ENCODE measurements at places on chromosomes 2 and 18. TPM values are rescaled to one million over a fixed set of nuclear protein-coding genes. Genes with fewer than 3 reads are reported as not detected.

- no peak for DNase-seq
Observed at GRCh38 chr18:57443702-57444101, 8.5 kb downstream of the ONECUT2 start.

DNA sequence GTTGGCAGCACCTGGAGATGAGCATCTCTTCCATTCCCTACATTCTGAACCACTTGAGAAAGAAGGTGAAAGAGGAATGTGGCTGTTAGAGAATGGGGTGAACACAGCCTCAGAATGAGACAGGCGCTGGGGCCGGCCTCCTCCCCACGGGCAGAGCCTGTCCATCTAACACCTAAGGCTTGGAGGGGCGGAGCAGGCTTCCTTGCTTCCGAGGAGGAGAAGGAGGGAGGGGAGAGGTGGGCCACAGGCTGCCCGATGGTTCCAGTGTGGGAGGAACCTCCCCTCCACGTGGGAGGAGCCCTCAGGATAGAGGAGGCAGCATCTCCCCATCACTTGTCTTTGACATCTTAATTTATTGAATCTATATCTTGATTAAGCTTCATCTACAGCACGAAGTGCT is 68.6 kb downstream of the CIB4 start:
- no peak for DNase-seq

- peak; percentile 65 for DNase-seq
Observed at GRCh38 chr2:173872714-173873113, 92.5 kb downstream of the SP3 start.

- DNase-seq: no peak
Observed at GRCh38 chr2:217033186-217033585, 173.3 kb upstream of the TNP1 start.

Gene SERPINB3
- total RNA-seq: 22.4 TPM

Gene LIMS4
- not detected for total RNA-seq

Gene HAUS1
- 18.7 TPM for total RNA-seq

Gene POLR1B
- total RNA-seq: 40.8 TPM

GRCh38 chr2:218186876-218187275 is 20.1 kb upstream of the CXCR1 start:
- DNase-seq: no peak

DNA sequence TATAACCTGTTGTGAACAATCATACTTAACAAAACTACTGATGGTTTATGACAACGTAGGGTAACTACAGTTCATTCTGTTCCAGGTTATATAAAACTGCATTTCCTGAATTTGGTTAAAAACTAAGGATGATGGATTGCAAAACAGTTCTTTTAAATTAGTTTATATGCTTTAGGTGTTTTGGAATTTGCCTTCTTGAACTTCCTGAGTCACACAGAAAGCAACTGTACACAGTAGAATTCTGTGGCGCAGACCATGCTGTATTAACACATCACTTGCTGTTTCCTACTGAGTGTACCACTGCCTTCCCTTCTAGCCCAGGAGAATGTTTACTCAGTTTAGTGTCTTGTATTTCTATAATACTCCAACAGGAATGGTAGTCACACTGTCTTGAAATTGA is 19.4 kb downstream of the ITGB1BP1 start:
- no peak for DNase-seq

Gene TYMS
- 5.5 TPM for total RNA-seq

DNA sequence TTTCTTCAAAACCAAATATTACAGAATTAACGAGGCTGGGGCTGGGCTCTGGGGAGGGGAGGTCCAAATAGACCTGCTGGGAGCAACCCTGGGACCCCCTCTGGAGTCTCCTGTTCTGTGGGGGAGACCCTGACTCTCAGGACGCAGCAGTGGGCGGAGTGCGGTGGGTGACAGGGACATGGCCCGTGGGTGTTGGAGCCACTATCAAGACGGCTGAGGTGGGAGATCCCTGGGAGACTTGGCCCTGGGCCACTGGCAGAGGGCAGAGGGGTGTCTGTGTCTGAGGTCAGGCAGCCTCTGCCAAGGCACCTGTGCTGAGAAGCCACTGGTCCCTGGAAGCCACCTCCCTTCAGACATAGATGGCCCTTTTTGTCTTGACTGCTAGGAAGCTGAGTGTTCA is 79.5 kb upstream of the CTDP1 start:
- no peak for DNase-seq

DNA sequence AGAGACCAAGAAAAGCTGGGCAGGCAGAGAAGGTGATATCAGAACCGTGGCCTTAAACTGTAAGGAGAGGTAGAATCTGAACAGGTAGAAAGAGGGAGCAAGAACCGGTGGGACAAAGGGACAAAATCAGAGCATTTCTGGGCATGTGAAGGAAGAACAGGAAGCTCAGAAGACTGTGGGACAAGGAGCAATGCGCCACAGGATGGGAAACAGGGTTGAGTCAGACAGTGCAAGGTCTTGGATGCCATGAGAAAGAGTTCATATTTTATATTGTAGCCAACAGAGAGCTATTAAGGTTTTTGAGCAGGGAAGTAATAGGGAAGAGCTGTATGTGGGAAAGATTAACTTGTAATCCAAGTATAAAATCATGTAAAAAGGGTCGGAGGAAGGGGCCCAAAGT is 106.4 kb upstream of the UGP2 start:
- peak; percentile 47 for DNase-seq

Gene UPP2
- not detected for total RNA-seq

Gene M1AP
- total RNA-seq: 1.0 TPM

DNA sequence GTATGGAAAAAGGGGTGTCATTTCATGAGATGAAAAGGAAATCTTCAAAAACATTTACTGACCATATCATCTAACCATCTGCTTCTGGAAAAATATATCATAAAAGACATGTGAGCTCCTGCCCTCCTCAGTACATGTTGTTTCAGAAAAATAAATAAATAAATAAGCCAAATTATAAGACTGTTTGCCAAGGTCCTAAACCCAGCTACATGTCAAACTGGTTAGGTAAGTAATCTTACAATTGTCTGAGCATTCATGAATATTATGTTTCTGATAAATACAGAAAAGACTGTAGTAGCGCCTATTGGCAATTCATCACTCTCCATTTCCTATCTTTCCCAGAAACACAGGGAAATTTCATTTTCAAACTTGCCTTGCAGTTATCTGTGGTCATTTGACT is 138.9 kb upstream of the SETBP1 start:
- peak; percentile 56 for DNase-seq

DNA sequence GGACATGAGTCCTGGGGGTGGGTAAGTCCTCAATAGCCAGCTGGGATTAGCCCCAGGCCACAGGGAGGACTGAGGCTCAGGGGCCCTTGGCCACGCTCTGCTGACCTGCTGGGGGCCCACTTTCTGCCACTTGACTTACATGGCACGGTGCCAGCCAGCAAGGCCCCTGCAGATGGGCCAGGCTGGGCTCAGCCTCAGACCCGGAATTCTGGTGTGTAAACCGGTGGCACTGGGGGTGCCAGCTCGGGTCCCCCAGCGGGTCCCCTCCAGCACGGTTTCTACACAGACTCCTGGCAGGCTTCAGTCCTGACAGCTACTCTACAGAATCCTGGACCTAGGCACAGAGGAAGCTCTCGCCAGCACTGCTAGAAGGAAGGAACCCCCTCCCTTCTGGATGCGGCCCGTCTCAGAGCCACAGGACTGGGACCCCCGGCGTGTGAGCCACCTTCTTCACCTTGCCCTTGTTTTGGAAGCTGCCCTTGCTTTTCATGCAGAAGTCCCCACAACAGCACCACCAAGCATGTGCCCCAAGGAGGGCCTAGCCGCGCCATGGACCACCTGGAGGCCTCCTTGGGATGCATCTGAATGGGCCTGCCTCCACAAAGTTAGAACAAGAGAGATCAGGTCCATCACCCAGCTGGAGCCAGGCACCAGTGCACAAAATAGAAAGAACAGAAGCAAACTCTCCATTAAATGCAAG is 8.0 kb downstream of the HDAC4 start:
- no peak for DNase-seq

DNA sequence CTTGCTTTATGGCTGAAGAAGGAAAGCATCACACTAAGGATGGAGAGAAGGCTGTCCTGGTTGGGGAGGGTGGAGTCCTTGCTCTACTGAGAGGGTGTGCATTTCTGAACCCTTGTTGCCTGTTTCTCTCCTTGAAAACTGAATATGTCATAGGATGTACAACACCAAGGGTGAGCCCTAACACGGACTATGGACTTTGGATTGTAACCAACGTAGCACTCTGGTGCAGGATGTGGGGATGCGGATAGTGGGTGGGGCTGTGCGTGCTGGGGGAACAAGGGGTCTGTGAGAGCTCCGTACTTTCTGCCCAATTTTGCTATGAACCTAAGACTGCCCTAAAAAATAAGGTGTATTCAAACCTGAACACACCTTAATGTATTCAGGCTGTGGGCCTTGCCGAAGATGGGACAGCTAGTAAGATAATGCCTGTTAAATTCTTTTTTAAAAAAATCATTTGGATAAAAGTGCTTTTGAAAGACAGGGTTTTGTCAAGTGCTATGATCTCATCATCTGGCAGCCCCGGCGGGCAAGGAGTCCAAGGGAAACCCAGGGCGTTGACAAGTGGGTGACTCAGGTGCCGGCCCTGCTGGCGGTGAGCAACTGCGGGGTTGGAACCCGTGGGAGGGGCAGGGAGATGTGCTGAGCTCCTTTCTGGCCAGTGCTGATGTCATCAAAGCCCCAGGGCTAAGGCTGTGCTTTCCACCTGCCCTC is 54.0 kb downstream of the GATA6 start:
- DNase-seq: peak; percentile 98

Gene OSBPL6
- total RNA-seq: 11.8 TPM

Gene SERPINB2
- total RNA-seq: 64.6 TPM

Gene C1QL2
- total RNA-seq: not detected

- peak; percentile 9 for DNase-seq
Observed at GRCh38 chr2:210540471-210540870, 15.9 kb upstream of the CPS1 start.

GRCh38 chr2:121063471-121063870 is 221.5 kb downstream of the TFCP2L1 start:
- DNase-seq: no peak

DNA sequence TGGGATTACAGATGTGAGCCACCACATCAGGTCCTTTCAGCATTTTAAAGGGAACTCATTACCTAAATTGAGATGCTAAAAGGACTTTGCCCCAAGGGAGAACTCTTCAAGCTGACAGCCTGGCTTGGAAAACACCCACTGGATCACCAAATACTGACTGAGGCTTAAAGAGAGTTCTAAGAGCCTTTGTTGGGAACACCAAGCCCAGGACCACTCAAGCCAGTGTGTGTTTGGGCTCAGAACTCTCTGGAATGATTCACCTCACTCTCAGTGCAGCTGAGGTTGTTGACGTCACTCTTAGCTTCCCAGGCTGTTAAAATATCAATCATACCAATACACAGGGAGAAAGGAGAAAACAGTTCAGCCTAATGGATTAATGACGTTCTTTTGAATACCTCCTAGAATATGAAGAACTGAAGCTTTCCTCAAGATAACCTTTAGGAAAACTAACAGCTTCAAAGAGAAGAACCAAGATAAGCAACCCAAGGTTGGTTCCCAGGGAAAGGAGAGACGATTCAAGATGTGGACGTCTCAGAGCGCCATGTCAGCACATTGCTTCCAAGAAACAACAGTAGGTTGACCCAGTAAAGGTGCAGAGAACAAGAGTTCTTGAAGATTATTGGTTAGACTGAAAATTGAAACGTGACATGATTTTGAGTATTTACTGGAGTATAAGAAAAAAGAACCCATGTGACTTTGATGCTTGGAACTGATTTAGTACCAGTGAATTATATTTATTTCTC is 48.0 kb upstream of the MGAT4A start:
- DNase-seq: no peak

GRCh38 chr2:117108741-117109267 is 705.7 kb upstream of the DDX18 start:
- no peak for DNase-seq

DNA sequence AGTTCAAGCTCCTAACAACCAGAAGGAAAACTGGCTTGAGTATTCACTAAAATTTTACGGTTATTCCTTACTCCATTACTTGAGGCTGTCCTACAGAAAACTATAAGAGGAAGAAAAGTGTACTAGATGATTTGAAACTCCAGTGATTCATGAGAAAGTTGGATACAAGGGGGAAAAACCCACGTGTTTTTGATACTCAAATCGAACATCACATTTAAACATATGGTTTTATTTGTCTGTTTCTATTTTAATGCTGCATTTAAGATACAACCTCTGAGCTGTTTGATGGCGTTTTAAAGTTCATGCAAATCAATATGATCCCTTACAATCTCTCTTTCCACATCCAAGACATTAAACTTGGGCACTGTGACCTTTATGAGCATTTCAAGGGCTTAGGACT is 125.1 kb upstream of the LMAN1 start:
- no peak for DNase-seq

- peak; percentile 39 for DNase-seq
Observed at GRCh38 chr2:62112179-62112578, 83.7 kb upstream of the B3GNT2 start.

DNA sequence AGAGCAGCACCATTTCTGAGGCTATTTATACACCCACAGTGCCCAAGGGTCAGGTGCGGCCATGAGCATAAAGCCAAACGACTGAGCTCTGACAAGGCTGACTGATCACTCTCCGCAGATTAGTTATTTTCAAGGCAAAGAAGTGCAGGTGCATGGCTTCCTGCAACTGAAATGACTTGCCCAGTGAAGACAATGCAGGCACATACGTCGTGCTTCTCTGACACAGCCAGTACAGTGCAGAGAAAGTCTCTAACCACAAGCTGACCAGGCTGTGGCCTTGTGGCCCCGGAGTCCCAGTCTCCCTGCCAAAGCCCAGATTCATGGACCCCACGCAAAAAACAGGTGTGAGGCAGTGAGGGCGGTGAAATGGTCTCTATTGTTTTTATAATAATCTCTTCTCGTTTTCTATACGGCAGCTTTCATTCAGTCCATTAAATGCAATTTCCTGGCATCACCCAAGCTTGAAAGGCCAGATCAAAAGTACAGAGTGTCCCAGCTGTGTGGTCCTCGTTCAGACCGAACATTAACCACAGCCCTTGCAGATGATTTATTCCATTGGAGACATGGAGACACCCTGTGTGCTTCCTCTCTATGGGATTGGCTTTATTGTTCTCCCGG is 447.0 kb upstream of the ID2 start:
- no peak for DNase-seq

DNA sequence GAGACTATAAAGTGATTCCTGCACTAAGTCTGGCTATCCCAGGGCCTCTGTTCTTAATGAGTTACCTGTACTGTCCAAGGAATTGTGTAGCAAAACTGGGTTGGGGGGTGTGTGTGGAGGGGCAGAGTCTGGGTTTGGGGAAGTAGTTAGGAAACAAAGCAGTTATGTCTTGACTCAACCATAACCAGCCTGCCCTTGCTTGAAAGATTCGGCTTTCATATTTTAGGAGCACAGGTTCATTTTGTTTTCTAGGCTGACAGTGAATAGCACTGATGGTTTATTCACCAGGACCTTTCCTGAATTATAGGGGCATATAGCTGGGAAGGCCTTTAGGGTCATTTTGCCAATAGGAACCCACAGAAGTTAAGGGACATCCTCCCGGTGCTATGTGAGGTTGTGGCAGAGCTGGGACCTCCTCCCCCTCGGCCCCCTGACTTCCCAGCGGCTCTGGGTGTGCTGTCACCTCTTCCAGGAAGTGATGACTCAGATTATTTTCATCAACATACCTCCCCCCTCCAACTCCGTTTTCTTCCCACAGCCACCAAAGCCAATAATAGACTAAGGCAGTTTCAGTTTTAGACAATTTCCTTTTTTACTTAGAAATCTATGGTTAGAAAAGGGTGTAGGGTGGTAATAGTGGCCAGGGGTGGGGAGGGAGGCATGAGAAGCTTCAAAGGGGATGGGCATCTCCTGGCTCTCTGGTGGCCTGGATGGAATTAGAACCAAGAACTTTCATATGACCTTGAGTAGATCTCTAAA is 44.8 kb downstream of the SETBP1 start:
- DNase-seq: peak; percentile 70

Gene FOXD4L1
- 0.13 TPM for total RNA-seq

Data from bronchial epithelial cell (primary cell).